ENCODE measurements at places on chromosomes 7 and 10. TPM values are rescaled to one million over a fixed set of nuclear protein-coding genes. Genes with fewer than 3 reads are reported as not detected.
A peak's percentile ranks its signal among the peaks of the same experiment; 100 is the strongest.

GRCh38 chr7:23864973-23865372 is 155.0 kb downstream of the STK31 start:
- peak; percentile 3 for DNase-seq

DNA sequence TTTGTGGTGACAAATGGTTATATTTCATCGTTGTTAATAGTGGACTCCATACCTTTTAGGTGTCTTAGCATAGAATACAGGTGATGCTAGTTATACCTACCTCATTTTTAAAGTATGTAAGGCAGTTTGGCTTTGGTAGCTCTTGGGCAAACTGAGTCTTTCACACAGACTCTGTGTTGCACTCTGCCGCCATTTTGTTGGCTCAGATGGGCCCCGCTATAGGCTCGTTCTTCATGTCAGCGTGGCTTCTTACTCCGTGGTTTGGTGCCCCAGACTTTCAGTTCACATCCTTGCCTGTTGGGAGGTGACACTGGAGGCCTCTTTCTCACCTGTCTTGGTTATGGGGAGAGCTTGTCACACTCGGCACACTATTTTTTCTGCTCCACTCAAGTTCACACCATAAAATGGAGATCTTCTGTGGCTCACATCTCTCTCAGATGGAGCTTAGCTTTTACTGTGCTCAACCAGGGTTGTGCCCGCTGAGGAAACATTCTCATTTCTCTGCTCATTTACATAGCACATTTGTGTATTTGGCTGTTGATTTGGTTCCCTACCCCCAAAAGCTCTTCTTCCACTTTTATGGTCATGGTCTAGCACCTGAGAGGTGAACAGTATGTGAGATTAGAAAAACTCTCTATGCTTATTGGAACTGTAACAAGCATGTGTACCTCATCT is 178.5 kb downstream of the ARID5B start:
- no peak for DNase-seq

- DNase-seq: no peak
These were observed 10.8 kb downstream of the BTRC start for GRCh38 chr10:101364721-101365120.

- no peak for DNase-seq
These were observed 341.5 kb upstream of the ZMIZ1 start for GRCh38 chr10:78727251-78727650.

GRCh38 chr10:87585565-87586514 is 73.8 kb upstream of the PAPSS2 start:
- no peak for DNase-seq

DNA sequence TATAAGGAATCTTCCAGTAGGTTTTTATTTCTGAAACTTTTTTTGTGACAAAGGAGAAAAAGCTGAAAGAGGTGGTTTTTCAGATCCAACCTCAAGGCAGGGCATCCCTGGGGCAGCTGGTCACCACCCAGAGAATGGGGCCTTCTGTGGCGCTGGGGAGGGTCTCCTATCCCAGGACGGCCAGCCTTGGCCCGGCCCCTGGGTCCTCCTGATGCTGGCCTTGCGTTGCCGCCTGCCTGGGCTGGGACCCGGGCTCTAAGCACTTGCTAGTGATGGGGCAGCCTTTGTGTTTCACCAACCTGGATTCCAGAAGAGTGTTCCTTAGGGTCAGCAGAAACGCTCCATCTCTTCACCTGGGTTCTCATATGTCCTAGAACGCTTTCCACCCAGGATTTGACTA is 16.3 kb downstream of the SHH start:
- DNase-seq: no peak

The ZNF736 gene
- 5.1 TPM for polyA plus RNA-seq

The SFRP4 gene
- not detected for polyA plus RNA-seq

The CYP3A7 gene
- 0.17 TPM for polyA plus RNA-seq

The SYT15 gene
- polyA plus RNA-seq: 0.15 TPM

The SAMD9L gene
- 4.3 TPM for polyA plus RNA-seq

All from AG04450 (cell line).